ENCODE measurements at places on chromosomes 5 and 9. TPM values are rescaled to one million over a fixed set of nuclear protein-coding genes. Genes with fewer than 3 reads are reported as not detected.
A peak's percentile ranks its signal among the peaks of the same experiment; 100 is the strongest.

Gene CDKN2B
- 8.8 TPM for total RNA-seq

Gene EDIL3
- total RNA-seq: 56.0 TPM

Gene BHMT
- not detected for total RNA-seq

Gene SEMA5A
- 11.4 TPM for total RNA-seq

DNA sequence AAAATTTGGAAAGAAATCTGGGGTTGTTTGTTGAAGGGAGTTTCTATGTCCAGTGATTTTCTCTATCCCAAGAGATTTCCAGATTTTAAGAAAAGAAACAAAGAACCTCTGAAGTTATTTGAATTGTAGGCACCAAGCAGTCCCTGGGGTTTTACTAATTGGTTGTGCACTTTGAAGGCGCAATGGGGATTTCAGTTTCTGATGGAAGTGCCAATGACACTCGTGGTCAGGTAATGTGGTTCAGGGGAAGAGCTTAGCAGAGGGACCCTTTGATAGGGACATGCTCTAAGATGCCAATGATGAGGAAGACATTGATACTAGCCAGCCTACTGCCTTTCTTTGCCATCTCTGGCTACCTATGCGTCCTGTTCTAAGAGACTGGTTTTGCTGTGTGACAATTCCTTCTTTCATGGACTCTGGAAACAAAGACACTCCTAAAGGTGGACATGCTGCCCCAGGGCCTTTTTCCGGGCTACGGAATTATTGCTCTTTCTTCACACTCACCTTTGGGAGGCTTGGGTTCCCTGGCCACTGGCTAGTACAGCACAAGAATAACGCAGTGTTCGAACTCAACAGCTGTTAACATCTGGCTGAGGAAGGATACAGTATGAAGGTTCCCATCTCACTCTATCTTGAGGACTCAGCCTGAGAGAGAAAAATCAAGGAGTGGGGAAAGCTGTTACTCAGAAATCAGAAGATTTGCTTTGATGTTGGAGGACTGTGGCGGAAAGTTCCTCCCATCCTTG is 6.9 kb upstream of the TRAF1 start:
- no peak for DNase-seq

- no peak for DNase-seq
These were observed 19.9 kb downstream of the CTNNA1 start for GRCh38 chr5:138772986-138773594.

- peak; percentile 76 for DNase-seq
These were observed 6.1 kb upstream of the GCNT1 start for GRCh38 chr9:76452839-76453238.

DNA sequence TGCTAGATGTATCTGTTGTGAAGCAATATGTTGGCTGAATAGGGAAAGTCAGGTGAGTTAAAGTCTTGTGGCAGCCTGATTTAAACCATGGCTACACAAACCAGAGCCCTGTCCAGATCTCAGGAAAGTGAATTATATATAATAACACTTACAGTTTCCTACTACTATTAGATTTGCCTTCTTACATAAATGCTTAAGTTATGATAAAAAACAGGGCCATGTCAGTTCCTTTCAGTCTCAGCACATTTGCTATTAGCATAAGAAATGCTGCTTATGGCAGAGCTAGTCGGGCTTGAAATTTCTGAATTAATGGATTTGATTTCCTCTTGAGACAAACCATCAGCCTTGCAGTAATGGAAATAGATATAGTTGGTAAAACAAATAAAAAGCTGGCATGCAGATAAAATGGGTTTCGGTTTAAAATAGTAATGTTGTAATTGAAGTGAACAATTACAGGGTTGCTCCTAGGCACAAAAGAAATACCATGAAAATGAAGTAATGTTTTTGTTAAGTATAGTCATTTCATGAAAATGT is 664.2 kb upstream of the ZNF608 start:
- DNase-seq: peak; percentile 59

GRCh38 chr5:152246401-152246800 is 158.7 kb downstream of the NMUR2 start:
- peak; percentile 9 for DNase-seq

- DNase-seq: no peak
These were observed 137.4 kb upstream of the ABCA1 start for GRCh38 chr9:105065098-105066088.
